ENCODE measurements at places on chromosomes 12 and 14.

GRCh38 chr14:73612339-73613045 lies at the start of gene ACOT6:
Gene ACOT6, plus strand, starts transcription at chr14:73612517. Its CDS starts 55 bp downstream, at chr14:73612572.
- peak; percentile 65 for DNase-seq

- no peak for DNase-seq
Measured at GRCh38 chr14:72844524-72844923, 49.4 kb downstream of the DPF3 start.

DNA sequence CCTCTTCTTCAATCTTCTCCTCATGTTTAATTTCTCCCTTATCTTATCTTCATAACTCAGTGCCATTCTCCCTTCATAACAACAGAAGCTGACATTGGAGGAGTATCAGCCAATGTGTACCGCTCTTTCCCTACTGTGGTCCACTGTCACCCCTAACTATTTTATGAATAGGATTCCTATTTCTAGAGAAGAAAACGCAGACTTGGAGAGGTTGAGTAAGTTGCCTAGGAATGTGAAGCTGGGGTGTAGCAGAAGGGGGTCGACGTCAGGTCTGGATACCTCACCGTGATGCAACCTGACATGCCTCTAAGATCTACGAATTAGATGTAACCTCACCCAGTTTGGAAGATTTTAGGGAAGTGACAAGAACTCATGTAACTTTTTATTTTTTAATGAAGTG lies 17.1 kb downstream of the LMO3 start:
- no peak for DNase-seq

DNA sequence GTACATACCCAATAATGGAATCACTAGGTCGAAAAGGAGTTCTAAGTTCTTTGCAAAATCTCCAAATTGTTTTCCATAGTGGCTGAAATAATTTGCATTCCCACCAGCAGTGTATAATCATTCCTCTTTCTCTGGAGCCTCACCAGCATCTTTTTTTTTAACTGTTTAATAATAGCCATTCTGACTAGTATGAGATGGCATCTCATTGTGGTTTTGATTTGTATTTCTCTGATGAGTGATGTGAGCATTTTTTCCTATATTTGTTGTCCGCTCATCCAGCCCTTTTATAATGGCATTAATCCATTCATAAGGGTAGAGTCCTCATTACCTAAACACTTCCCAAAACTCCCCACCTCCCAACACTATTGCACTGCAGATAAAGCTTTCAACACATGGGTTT lies 278.3 kb downstream of the SEC23A start:
- DNase-seq = no peak

DNA sequence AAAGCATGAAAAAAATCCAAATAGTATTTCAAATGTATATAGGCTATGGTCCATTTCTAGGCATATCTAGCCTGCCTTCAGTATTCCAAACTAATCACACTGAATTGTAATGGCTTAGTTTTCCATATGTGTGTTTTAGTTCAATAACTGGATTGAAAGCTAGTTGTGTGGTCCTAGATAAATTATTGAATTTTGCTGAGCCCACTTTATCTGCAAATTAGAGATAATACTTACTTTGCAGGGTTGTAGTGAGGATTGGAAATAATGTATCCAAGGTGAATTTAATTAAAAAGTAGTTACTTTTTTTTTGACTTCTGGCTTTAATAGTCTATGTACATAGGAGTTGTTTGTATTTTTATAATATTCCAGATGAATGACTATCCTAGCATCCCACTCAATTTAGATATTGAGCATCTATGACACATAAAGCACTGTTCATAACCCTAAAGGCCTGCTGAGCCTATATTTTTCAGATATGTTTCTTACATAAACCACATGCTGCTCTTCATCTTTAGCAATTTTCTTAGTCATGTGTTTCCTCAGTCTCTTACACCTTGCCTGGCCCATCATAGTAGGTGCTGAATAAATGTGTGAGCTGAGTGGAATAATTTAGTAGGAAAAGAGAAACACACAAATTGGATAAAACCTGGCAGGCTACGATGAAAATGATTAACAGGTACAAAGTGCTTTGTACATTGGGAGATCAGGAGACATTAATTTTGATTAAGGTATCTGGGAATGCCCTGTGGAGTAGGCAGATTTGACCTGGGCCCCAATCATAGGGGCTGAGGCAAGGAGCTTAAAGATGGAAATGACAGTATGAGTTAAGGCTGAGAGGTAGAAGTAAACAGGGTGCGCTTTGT lies 1.1 kb upstream of the ATP23 start:
- DNase-seq = no peak

DNA sequence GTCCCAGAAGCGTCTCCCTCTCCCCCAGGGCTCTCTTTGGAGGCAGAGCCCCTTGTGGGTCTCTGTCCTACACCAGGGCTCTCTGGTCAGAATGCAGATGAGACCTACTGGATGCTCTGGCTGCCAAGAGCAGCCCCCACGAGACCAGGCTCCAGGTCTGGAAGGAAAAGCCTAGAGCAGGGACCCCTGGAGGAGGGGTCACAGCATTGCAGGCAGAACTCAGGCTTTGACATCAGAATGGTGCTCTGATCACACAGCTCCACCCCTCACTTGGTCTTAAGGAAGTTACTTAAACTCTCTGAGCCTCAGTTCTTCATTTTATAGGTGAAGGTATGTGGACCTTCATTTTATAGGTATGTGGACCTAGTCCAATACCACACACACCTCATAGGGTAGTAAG lies 83.1 kb downstream of the ARL6IP4 start:
- no peak for DNase-seq

DNA sequence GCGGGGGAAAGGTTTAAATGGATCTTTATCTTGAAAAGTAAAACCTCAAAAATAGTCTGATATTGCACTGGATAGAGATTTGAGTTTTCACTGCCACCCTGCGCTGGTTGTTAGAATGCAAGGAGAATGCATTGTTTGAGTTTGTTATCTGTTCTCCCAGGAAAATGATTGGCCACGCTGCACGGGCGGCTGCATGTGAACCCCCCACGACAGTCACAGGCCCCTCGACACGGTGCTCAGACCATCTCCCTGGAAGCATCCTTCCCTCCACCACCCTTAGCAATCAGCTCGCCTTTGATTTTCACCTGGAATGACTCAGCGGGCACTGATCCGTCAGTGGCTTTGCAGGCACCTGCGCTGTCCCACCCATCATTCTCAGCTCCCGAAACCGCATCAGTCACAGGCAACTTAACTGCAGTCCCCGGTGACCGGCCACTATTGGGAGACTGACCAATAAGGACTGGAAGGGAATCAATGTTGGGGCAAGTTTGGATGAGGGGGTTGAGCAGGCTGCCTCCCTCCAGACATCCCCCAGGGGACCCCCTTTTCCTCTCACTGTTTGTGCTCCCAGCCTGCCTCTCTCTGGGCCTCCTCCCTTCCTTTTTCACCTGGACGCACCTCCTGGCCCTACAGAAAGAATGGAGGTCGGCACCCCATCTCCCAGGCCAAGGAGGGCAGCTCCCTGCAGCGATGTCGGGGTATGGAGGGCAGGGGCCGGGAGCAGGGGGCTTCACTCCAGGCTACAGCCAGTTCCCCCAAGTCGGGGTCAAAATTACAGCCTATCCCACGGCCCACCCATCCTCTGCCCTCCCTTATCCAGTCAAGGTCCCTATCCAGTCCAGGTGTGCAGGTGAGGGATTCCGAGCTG lies 28.5 kb upstream of the C14orf180 start:
- DNase-seq = no peak

- no peak for DNase-seq
Measured at GRCh38 chr14:101006008-101006407, 102.5 kb upstream of the RTL1 start.

Data from left renal cortex interstitium (tissue), 4 donors.